ENCODE measurements at places on chromosomes 3 and 15. TPM values are rescaled to one million over a fixed set of nuclear protein-coding genes. Genes with fewer than 3 reads are reported as not detected.
A peak's percentile ranks its signal among the peaks of the same experiment; 100 is the strongest.

Gene ZNF502
- total RNA-seq = 3.5 TPM

Gene CD276
- 156 TPM for total RNA-seq

Gene TRPM1
- total RNA-seq = not detected

Gene GOLGA8G
- total RNA-seq = not detected

Gene WDR5B
- 3.5 TPM for total RNA-seq

Gene SFMBT1
- 16.8 TPM for total RNA-seq

Gene ITPKA
- total RNA-seq = 0.99 TPM

Gene CCDC14
- 55.2 TPM for total RNA-seq

Gene BCL2A1
- not detected for total RNA-seq

Gene AGBL1
- not detected for total RNA-seq

Gene TJP1
- 138 TPM for total RNA-seq

GRCh38 chr3:69292185-69292584 is 93.7 kb downstream of the FRMD4B start:
- DNase-seq = no peak

DNA sequence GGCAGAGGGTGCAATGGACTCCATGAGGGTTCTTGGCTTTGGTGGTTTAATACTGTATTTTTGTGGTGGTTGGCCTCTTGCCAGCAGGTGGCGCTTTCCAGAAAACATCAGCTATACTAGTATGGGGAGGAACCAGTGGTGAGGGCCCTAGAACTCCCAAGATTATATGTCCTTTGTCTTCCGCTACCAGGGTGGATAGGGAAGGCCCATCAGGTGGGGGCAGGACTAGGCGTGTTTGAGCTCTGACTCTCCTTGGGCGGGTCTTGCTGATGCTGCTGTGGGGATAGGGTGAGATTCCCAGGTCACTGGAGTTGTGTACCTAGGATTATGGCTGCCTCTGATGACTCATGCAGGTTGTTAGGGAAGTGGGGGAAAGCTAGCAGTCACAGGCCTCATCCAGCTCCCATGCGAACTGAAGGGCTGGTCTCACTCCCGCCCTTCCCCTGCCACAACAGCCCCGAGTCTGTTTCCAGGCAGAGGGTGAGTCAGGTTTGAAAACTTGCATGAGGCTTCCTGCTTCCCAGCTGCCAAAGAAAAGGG is 357.7 kb downstream of the OTOL1 start:
- peak; percentile 49 for DNase-seq

DNA sequence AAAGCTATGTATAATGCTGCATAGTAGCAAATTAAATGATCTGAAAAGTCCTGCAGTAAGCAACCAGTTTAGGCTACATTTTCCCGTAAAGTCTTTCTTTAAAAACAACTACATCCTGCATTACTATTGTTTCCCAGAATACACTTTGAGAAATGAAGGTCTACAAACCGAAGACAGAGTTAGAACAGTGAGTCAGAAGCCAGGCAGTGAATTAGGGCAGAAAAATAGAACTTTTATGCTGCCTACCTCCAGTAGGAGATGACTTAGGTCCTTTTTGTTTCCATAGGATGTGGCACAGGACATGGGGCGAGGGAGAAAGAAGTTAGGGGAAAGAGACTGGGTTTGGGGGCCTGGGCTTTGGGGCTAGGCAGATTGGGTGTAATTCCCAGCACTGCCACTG is 127.3 kb downstream of the PPM1L start:
- no peak for DNase-seq

GRCh38 chr15:92059036-92059970 is 205.8 kb downstream of the SLCO3A1 start:
- no peak for DNase-seq

- no peak for DNase-seq
Measured at GRCh38 chr3:45026038-45026437, at the start of gene CLEC3B. TSS of gene CLEC3B (plus strand) at chr3:45026303. CDS start at chr3:45026363, 60 bp downstream.

DNA sequence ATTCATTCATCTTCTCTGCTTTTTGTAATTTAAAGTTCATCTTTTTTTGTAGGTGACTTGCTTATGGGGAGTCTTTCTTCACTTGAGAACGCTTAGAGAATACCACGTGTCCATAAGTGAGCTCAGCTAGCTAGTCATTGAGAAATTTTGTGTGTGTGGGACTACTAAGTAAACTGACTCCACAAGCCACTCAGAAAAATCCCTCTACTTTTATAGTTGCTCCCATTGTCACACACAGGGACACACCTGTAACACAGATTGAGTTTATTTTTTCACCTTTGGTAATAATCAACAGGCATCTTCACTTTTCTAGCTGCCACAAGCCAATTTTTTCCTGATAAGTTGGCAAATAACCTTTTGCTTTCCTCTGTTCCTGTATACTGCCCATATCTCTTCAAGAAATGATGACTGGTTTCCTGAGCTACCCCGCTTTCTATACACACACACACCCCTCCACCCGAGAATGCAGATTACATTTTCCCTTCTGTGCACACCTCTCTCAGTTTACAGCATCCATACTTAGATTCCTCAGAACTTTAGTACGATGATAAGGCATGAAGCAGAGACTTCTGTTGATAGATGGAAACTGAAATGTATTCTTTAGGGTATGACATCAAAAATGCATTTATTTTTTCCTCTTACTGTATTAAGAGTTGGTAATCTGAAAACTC is 4.6 kb downstream of the TSC22D2 start:
- DNase-seq = no peak

DNA sequence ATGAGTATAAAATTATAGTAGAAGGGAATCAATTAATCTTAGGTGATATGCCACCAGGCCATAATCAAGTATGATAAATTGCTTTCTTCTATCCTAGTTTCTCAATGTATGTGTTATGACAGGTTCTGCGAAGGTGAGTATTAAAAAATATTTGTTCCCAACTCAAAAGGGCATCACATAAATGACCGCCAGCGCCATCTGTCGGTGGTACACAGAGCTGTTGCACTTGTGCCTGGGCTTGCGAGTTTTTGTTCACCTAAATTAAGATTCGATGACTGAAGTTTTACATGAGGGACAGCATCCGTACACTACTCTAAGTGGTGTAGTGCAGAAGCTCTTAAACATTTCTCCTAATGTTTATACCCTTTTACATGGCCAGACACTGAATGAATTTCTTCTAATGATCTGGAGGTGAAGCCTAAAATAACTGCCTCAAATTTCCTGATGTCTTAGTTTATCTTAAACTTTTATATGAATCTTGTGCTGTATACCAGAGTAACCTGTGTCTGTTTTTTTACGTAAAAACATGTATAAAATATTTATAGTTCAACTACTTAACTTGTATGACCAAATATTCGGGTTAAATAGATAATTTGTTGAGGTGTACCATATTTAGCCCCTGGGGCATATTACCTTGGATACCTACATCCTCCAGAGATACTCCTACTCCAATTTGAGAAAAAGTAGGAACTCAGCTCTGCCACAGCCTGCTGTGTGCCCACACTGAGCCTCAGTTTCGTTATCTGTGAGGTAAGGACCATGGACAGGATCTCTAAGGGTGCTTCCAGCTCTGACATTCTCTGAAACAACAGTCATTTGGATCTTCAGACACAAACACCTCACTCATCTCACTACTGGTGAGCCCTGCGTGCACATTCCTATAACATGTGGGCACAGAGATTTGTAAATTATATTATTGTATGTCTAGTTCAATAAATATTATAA is 365.6 kb downstream of the MAGI1 start:
- peak; percentile 78 for DNase-seq

GRCh38 chr3:113831103-113831355 is 7.6 kb upstream of the GRAMD1C start:
- no peak for DNase-seq

DNA sequence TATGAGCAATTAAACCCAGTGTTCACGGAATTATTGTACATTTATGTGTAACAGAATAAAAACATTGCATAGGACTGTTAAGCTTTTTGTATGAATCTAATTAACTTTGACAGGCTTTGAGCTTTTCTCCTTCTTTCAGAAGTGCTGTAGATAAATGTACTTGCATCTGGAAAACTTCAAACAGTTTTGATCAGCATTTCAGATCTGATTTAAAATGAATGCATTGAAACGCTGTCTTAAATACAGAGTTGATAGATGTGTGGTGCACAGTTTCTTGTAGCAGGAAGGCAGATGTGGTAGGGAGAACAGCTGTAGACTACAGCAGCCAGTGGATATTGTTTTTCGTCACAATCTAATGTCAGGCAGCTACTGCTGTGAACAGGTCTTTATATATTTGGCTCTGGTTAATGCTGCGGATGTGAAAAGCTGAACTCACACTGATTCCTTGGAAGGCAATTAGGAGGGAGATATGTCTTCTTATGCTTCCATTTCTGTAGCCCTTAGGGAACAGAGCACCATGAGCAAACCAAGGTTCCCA is 193.8 kb upstream of the GOLIM4 start:
- no peak for DNase-seq

GRCh38 chr15:93852761-93853160 is 378.6 kb upstream of the MCTP2 start:
- DNase-seq = no peak

- no peak for DNase-seq
Measured at GRCh38 chr3:11288786-11289637, 16.8 kb downstream of the ATG7 start.

GRCh38 chr3:137066092-137066491 is 108.3 kb downstream of the IL20RB start:
- DNase-seq = no peak

DNA sequence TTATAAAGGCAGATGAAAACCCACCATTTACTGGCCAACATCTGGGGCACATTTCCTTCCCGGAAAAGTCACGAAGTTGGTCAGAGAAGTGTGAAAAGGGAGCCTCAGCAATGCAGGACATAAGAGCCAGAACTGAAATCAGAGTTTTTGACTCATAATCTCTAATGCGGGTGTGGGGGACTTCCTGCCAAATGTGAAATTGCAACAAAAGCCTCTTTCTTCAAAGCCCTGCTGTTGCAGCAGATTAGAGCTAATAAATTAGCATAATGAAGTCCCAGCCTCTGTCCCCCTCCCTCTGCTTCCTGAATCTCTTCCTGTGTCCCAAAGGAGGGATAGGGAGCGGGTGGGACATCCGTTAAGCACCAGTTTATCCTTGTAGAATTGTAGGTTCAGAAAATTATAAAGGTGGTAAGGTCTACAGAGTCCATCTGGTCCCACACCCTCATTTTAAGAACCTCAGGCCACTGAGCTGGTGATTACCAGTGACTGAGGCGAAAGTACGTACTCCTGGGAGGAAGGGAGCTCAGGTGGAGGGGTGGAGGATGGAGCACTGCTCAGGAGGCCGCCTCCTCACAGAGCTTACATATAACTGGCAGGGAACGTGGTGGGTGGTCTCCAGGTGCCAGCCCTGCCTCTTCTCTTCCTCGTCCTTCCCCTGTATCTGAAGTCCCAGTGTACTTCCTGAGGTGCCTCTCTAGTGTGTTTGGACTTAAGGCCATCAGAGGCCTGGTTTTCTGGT is 35.0 kb downstream of the ST6GAL1 start:
- no peak for DNase-seq

DNA sequence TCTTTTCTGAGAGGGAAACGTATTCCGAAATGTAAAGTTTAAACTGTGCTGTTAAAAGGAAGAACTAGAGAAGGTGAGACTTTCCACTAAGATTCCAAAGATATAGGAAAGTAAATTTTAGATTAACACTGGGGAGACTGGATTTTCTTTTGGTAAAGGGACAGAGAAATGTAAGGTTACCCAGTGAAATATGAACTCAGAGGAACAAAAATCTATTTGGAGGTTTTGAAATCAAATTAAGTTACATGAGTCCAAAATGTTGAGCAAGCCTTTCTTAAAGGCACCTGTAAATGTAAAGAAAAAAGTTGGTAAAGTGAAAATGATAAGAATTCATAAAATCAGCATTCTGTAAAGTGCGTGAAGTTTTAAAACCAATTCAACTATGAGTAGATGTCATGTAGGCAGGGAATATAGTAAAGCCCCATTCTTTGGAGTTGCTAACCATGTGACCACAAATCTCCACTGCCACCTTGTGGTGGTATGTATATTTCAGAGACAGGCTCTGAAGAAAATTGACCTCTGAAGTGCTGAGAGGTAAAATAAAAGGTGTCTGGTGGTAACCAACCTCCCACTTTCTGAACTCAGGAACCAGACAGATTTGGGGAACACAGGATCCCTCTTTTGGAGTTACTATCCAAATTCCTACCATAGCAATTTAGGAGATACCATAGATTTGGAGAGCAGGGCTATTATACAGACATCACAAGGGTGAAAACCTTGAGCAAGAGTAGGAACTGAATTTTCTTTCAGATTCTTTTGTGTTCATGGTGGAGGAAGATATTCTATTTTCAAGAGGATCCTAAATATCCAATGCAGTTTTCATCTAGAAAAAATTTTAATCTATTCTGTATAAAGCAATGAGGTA is 215.3 kb downstream of the ROBO2 start:
- peak; percentile 62 for DNase-seq

- DNase-seq = no peak
Measured at GRCh38 chr3:46085421-46086082, 58.3 kb upstream of the XCR1 start.

- no peak for DNase-seq
Measured at GRCh38 chr3:13462822-13463221, 17.3 kb upstream of the HDAC11 start.

DNA sequence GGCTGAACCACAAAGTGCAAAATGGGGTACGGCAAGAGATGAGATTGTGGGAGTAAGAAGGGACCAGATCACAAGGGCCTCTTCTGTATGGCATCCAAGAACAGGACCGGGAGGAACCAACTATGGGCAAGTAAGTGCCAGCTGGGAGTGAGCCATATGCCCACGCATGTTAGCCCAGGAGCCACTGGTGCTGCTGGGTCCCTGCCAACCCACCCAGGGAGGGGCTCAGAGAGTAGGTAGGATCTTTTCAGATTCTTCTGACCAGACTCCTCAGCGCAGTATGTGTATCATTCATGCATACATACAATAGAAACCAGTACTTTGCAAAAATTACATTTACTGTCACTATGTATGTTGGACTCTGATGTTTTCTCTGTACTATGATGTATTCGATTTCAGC is 54.0 kb downstream of the RAB11A start:
- no peak for DNase-seq

- DNase-seq = no peak
Measured at GRCh38 chr15:57285386-57285785, 90.9 kb upstream of the CGNL1 start.

- DNase-seq = no peak
Measured at GRCh38 chr3:107212618-107213017, 164.6 kb upstream of the CCDC54 start.

DNA sequence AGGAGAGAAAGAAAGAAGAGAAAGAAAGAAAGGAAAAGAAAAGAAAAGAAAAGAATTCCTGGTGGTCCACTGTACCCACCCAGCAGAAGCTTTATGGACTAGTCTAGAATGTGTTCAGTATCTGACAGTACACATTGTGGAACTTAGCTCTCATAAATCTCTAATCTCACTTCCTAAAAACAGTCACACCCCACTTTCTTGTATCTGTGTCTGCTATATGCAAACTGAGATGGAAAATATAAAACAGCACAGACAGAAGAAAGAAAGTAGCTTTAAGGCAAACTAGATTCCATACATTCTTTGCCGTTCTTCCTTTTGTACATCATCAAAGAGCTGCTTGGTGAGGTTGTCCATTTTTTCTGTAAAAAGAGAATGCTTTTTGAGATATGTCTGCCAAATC is 41.1 kb upstream of the GNB5 start:
- DNase-seq = no peak

All from H1 (cell line).